ENCODE measurements at places on chromosomes 11 and 22. TPM values are rescaled to one million over a fixed set of nuclear protein-coding genes. Genes with fewer than 3 reads are reported as not detected.

Gene ASRGL1
- total RNA-seq, result 27.2 TPM

Gene BAIAP2L2
- 7.2 TPM for total RNA-seq

DNA sequence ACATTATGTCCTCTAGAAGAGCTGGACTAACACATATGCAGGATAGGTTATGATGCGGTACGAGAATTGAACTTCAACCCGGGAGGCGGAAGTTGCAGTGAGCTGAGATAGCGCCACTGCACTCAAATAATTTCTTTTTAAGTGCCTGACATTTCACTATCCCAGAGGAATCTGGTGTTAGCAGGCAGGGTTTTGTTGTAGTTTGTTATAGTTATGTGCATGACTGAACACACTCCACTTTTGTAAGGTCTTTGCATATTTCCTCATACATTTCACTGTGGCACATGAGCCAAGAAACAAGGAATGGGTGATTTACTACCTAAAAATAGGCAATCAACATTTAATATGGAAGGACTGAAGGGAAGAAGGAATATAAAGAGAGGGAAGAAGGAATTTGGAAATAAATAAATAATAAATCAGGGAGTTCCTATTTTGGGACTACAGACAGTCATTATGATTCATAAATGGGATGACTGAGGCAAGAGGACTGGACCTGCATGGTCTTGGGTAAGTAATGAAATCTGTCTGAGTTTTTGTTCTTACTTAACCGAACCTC is 8.7 kb upstream of the HIPK3 start:
- no peak for DNase-seq
- no peak overlapping the region for H3K4me3 ChIP-seq
- no peak overlapping the region for H3K27ac ChIP-seq
- H3K4me1 ChIP-seq, result no peaks in the 10 kb centered on the region
- H3K36me3 ChIP-seq, result no peaks in the 10 kb centered on the region

DNA sequence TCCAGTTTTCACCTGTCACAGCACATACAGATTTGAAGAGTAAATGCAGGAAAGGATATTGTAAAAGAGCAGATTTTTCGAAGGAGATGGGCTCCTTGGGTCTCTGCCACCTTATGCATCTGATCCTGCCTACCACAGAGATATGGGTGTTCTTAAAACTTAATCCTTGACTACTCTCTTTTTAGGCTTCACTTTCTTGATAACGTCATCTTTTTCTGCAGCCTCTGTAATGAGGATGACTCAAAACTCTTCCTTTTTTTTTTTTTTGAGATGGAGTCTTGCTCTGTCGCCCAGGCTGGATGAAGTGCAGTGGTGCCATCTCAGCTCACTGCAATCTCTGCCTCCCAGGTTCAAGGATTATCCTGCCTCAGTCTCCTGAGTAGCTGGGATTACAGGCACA is 7.8 kb downstream of the PRR14L start:
- H3K27ac ChIP-seq, result no peak overlapping the region
- H3K4me1 ChIP-seq, result no peaks in the 10 kb centered on the region
- no peak overlapping the region for H3K4me3 ChIP-seq
- peaks cover 10% of the 10 kb centered on the region for H3K36me3 ChIP-seq
